ENCODE measurements at places on chromosomes 1 and 21.

DNA sequence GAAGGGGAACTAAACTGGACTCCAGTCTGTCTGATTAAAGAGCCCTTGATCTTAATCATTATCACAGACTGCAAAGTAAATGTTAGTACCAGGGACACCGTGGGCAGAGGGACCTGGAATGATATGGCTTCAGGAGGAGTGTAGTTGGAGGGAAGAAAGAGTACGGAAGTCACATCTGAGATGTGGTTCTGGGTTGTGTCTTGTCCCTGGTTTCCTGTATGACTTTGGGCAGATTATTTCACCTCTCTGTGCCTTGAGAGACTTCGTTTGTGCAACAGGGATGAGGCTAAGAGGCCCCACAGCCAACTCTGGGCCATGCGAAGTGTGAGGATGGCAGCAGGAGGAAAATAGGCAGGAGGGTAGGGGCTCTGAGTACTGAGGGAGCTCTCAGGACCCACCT is 76.1 kb upstream of the SLC2A1 start:
- DNase-seq: no peak

GRCh38 chr1:208421486-208421885 is 177.3 kb upstream of the PLXNA2 start:
- no peak for DNase-seq

GRCh38 chr1:81505831-81506230 is 294.9 kb upstream of the ADGRL2 start:
- no peak for DNase-seq

DNA sequence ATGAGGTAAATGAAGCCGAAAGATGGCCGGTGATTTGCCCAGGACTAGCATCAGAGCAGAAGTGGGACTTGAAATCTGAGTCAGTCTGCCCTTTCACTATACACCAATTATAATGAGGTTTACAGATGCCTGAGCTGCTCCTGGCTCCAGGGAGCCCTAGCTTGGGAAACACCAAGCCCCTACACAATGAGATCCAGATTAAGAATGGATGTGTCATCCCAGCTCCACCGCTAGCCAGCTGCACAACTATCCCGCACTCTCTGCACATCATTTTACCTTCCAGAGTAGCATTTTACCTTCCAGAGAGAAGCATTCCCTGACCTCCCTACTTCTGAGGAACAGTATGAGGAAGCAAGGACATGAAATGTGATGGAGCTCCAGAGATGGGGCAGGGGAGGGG is 27.0 kb downstream of the SERTAD4 start:
- DNase-seq: peak; percentile 17

GRCh38 chr1:208787219-208787618 is 543.0 kb upstream of the PLXNA2 start:
- DNase-seq: no peak

GRCh38 chr1:21511579-21512522 is 2.6 kb downstream of the ALPL start:
- DNase-seq: peak; percentile 97

GRCh38 chr1:36941316-36941978 is 92.9 kb downstream of the GRIK3 start:
- no peak for DNase-seq

GRCh38 chr1:22018583-22019559 is 17.4 kb downstream of the CELA3A start:
- DNase-seq: peak; percentile 73

GRCh38 chr1:223056802-223057201 is 86.2 kb downstream of the TLR5 start:
- DNase-seq: no peak

GRCh38 chr1:92969517-92969916 is 8.3 kb upstream of the DIPK1A start:
- no peak for DNase-seq

GRCh38 chr21:37101384-37101783 is 28.3 kb downstream of the TTC3 start:
- DNase-seq: peak; percentile 13

GRCh38 chr1:178724728-178725465 is at the start of gene RALGPS2:
Gene RALGPS2, plus strand, starts transcription at chr1:178725244. Its CDS starts 51,521 bp downstream, at chr1:178776765.
- DNase-seq: peak; percentile 58

DNA sequence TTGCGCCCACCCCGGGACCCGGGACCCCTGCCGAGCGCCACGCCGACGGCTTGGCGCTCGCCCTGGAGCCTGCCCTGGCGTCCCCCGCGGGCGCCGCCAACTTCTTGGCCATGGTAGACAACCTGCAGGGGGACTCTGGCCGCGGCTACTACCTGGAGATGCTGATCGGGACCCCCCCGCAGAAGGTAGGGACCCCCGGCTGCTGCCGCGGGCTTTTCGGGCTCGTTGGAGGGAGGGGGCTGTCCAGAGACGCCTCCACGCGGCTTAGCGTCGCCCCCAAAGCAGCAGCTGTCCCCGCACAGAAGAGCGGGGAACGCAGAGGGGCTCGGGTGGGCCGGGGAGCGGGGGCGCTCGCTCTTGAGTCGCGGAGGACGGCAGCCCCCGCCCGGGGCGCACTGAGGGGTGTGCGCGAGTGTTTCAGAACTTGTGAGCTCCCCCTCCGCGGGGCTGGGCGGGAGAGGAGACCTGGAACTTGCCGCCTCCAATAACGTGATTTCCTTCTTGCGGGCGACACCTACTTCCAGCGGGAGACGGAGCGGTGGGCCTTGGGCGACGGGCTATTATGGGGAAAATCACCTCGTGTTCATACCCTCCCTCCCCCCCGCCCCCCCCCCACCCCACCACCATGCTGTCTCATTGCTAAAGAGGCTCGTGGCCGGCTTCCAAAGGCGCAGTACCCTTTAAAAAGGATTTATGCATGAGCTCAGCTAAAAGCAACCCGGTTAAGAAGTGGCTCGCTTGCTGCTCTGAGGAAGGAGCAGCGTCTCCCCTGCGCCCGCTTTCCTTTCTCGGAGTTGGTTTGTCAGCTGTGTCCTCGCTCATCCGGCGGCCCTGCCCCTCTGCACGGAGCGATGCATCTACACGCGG is 664 bp downstream of the BACE2 start:
- DNase-seq: peak; percentile 82

DNA sequence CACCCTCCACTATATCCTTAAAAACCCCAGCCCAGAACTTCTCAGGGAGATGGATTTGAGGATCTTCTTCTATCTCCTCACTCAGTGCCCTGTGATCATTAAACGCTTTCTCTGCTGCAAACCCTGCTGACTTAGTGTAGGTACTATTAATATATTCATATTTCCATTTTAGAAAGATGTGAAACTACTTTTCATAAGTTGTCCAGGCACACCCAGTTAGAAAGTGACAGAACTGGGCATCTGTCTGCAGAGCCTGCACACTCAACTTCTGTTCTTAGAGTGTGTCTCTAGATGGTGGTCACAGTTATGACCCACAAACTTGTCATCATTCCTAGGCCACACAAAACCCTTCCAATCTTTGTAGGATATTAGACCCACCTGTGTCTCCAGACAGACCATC is 55.0 kb downstream of the FCRL5 start:
- DNase-seq: no peak

- DNase-seq: no peak
These were observed 218.6 kb downstream of the SLC45A1 start for GRCh38 chr1:8536515-8536914.

DNA sequence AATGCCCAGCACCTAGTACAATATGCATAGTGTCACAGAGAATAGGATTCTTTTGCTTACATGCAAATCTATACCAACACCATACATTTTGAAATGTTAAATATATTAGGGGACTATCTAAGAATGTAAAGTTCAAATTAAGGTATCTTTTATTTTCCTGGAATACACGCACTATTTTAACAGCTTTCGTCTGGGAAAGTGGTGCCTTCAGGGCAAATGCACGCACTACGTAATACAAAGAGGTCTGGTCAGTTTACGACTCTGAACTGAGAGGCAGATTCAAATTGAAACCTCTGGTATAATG is 931 bp downstream of the FUBP1 start:
- no peak for DNase-seq

DNA sequence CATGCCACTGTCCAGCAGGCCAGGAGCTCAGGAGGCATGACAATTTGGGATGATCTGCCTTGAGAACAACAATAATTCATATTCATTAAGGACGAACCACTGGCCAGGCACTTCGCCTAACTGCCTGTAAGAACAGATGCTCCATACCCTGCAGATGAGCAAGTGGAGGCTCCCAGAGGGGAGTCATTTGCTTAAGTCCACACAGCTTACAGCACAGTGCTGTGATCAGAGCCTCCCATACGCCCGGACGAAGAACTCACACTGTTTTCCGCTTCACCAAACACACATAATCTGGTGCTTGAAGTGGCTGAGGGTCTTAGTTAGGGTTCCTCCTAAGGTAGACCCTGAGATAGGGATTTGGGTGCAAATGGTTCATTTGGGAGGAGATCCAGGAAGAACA is 93.4 kb upstream of the KLHDC7A start:
- no peak for DNase-seq

DNA sequence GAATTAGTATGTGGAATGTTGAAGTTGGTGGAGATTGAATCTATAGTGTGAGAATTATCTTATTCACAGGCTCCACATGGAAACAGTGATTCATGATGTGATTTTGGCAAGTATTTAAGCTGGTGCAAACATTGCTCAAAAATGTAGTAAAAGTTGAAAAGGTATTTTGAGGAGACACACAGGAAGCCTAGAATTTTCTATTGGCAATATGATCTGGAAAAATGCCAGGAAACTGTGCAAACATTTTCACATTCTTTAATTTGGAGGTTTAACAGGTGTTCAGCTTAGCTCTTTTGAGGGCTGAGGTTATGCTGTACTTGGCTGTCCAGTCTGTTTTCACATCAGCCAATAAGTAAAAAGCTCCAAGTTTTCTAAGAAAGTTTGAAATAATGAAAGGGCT is 327.3 kb downstream of the RWDD3 start:
- DNase-seq: no peak

DNA sequence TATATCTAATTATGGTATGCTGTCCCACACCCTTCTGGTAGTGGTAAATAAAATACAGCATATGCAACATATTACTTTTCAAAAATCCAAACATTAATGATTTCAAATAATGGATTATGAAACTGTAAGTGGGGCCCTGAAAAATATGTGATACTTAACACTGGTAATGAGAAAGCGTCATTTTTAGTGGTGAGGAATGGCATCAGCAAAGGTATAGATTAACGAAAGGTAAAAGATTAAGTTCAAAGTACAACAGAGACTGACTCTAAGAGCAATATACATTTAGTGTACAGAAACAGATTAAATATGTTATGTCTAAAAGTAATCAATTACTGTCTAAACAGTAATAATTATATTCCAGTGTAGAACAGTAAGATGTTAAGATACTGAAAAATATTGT is 194.1 kb downstream of the COL24A1 start:
- no peak for DNase-seq

GRCh38 chr1:240136402-240136801 is 44.7 kb downstream of the FMN2 start:
- DNase-seq: no peak

GRCh38 chr1:179241530-179242097 is 12.1 kb upstream of the ABL2 start:
- DNase-seq: no peak

DNA sequence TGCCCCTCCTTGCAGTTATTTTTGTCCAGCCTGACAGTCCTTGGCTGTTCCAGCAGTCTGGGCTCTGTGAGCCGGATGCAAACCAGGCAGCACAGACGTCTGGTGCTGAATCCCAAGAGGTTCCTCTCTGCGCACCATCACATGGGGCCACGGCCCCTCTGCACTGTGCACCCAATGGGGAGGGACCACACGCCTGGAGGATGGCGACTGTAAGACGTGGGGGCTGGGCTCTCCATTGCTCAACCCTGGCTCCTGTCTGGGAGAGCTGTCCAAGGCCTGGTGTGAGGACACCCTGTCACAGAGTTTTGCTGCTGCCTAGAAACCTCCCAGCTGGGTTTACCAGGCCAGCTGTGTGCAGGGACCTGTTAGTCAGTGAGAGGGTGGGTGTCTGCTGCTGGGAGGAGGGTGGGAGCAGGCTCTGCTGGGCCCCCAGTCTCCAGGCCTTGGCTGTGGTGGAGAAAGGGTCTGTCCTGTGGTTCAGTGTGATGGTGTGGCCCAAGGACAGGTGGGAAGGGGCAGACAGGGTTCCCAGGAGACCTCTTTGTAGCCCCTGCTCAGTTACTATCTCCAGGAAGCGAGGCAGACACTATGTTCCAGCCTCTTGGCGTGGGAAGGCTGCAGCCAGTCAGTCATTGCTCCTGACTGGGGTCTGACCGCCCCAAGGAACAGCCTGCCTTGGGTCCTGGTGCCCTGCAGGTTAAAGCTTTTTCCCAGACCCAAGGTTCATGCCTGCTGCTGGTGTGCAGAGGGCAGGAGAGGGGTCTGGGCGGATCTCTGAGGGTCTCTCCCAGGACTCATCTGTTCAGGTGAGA is 13.8 kb downstream of the HEYL start:
- peak; percentile 85 for DNase-seq

DNA sequence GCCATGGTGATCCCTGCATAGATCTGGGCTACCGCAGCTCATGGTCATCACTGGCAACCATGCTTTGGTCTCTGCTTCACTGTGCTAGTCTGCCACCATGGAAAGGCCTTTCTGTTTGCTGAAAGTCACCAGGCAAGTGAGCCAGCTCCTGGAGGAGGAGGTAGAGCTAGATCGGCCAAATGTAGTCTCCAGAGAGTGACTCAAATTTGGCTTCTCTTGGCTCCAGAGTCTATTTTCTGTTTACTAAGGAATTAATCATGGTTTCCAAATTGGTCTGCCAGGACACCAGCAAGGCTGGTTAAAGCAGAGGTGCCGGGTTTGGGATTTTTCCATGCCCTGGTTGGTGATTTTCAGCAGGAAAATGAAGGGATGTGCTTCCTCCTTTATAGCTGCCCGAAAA is 52.7 kb upstream of the IVNS1ABP start:
- peak; percentile 11 for DNase-seq

DNA sequence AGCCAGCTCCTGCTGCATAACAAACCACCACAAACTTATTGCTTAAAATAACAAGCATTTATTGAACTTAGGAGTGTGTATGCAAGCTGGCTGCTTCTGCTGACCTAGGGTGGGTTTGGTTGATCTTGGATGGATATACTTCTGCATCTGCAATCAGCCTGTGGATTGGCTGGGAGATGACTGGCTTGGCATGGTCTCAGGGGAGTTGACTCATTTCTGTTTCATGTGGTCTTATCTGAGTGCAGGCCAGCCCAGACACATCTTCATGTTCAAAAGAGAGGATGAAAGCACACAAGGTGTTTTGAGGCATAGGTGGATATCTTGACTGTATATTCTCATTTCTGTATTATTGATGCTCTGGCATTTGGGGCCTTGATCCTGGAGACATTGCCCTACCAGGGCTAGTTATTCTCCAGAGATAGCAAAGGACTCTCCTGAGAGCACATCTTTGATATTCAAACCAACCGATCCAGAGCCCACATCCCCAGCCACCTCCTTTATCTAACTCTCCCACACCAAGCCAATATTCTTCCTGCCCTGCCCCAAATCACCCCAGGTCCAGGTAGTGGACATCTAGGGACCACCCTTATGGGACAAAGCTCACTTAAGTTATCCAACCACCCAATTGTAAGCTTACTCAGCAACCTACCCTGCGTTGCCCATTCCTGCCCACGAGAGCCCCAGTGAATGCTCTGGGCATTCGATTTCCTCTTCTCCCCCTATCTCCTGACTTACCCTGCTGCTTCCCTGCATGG is 350.8 kb downstream of the PTPRU start:
- peak; percentile 16 for DNase-seq

DNA sequence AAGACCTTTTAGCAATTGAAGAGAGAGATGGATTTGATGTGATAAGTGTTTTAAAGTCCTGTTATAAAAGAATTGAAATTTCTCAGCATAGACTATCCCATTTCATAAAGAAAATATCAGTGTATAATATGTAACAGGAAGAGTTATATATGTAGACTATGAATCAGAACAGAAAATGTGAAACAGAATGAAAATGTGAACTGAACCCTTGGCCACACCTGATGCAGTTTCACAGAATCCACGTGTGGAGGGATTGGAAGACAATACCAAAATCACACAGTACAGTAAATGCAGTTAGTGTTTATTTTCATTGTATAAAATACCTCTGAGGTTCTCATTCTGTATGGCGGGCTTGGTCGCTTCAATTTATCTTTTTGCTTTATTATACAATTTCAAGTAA is 9.9 kb upstream of the SLAMF1 start:
- DNase-seq: no peak
